Activated T-helper 17 cell treated with anti-CD3 and anti-CD28 coated beads, Interleukin-2, amount 50 U/mL, for 72 hours (primary cell): ENCODE measurements at places on chromosomes 2 and 18. TPM values are rescaled to one million over a fixed set of nuclear protein-coding genes. Genes with fewer than 3 reads are reported as not detected.
A peak's percentile ranks its signal among the peaks of the same experiment; 100 is the strongest.

Gene NTSR2
- not detected for total RNA-seq

Gene MFSD2B
- not detected for total RNA-seq

Gene WNT6
- not detected for total RNA-seq

Gene C2orf66
- 0.43 TPM for total RNA-seq

Gene DES
- total RNA-seq, result not detected

Gene IGFBP2
- total RNA-seq, result not detected

Gene SMAD2
- total RNA-seq, result 97.2 TPM

Gene MOGAT1
- not detected for total RNA-seq

Gene EHD3
- 1.1 TPM for total RNA-seq

DNA sequence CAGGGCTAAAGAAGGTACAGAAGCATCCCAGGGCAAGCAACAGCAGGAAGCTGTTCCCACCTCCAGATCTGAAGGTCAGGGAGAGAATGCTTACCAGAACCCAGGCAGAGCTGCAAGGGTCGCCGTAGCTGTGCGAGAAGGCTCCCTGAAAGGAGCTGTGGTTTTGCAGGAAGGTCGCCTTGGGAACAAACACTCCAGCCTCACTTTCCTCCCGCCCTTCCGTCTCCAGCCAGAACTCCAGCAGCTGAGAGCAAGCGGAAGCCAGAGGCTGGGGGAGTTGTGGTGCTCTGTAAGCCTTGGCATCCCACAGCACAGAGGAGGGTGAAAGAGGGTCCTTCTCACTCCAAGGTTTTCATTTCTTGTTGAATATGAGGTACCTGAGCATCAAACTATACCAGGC lies 18.3 kb upstream of the ICOS start:
- no peak for ATAC-seq

DNA sequence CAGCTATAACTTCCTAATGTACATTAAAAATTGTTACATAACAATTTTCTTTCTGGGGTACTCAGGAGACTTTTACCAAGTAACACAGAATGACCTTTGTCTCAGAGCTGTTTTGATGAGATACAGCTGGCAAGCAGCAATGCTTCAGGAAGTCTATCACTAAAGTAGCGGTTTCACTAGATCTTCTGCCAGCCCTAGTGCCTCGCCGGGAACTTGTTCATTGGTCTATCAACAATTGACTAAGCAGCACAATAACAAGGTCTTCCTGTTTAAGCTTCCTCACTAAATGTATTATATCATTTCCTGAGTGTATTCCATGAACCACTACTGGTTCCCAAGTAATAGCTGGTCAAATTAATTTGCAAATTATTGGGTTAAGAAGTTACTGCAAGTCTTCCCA lies 69.2 kb downstream of the TRIP12 start:
- peak; percentile 96 for ATAC-seq

- ATAC-seq, result no peak
These were observed 15.7 kb downstream of the CTDP1 start for GRCh38 chr18:79695269-79695668.

- ATAC-seq, result no peak
These were observed 33.9 kb upstream of the GORASP2 start for GRCh38 chr2:170895023-170895757.

- ATAC-seq, result no peak
These were observed 62.5 kb downstream of the CDH2 start for GRCh38 chr18:28114472-28114871.

DNA sequence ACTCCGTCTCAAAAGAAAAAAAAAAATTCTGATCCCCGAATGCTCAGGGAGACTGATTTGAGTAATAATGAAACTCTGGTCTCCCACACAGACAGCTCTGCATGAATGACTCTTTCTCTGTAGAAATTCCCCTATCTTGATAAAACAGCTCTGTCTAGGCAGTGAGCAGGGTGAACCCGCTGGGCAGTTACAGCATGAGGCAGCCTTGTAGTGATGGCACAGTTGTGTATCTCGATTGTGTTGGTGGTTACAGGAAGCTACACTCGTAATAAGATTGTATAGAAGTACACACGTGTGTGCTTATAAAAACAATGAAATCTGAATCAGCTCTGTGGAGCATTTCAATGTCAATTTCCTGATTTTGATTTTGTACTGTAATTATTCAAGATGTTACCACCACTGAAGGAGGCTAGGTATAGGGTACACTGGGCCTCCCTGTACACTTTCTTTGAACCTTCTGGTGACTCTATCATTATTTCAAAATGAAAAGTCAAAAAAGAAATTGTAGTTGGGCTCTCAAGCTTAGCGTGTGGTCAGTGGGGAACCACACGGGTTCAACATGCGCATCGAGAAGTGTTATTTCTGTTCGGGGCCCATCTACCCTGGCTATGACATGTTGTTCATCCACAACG lies 34.9 kb upstream of the ATP8B1 start:
- ATAC-seq, result peak; percentile 93

DNA sequence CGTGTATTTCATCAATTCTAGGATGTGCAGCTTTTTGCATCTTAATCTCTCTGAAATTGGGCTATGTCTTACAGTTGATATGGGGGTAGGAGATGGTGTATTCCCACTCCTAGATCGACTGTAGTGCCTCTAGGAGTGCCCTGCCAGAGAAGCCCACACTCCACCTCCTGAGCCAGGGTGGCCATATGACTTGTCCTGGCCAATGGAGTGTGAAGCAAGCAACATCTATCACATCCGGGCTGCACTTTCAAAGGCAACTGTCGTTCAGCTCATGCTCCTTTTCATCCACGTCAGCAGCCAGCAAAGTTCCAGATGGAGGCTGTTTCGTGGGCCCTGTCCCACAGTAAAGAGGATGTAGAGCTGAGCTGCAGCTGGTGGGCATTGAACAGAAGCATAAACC lies 149.4 kb upstream of the SLC1A4 start:
- ATAC-seq, result peak; percentile 72

- ATAC-seq, result no peak
These were observed 154.6 kb downstream of the WDSUB1 start for GRCh38 chr2:159131914-159132281.

GRCh38 chr2:39107156-39107555 lies 13.7 kb downstream of the SOS1 start:
- no peak for ATAC-seq

- peak; percentile 81 for ATAC-seq
These were observed 8.8 kb downstream of the PLCL1 start for GRCh38 chr2:197813093-197813787.

- no peak for ATAC-seq
These were observed 251.7 kb upstream of the SIX2 start for GRCh38 chr2:45260946-45261345.

GRCh38 chr2:137769406-137769805 lies 194.9 kb upstream of the HNMT start:
- ATAC-seq, result no peak

GRCh38 chr2:189386741-189387140 lies 54.5 kb upstream of the WDR75 start:
- ATAC-seq, result no peak

DNA sequence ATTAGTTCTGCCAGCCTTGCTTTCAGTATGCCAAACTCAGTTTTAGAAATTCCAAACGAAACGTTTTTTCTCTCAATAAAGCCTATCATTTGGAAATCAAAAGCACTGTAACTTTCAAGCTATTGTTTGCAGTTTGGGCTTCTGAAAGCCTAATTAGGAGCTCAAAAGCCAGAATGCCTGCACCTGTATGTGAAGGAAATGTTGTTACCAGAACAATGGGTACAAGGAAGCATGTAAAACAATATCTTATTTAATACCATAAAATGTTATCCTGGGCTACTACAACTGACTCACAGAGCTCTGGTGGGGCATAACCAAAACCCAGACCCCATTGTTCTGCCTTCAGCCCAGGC lies 12.6 kb upstream of the GULP1 start:
- no peak for ATAC-seq

GRCh38 chr2:145380436-145381017 lies 860.6 kb upstream of the ZEB2 start:
- no peak for ATAC-seq

GRCh38 chr18:23934252-23934651 lies 80.3 kb upstream of the TTC39C start:
- ATAC-seq, result no peak

GRCh38 chr2:159614534-159615366 lies 1.6 kb downstream of the BAZ2B start:
- no peak for ATAC-seq

GRCh38 chr18:76495435-76496193 lies 572 bp upstream of the ZNF516 start:
- peak; percentile 39 for ATAC-seq

DNA sequence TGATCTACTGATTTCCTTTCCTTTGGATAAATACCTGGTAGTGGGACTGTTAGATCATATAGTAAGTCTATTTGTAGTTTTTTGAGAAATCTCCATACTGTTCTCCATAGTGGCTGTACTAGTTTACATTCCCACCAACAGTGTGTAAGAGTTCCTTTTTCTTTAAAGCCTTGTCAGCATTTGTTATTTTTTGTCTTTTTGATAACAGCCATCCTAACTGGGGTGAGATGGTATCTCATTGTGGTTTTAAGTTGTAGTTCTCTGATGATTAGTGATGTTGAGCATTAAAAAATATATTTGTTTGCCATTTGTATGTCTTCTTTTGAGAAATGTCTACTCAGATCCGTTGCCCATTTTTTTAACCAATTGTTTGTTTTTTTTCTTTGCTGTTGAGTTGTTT lies 33.9 kb upstream of the EPG5 start:
- ATAC-seq, result no peak

DNA sequence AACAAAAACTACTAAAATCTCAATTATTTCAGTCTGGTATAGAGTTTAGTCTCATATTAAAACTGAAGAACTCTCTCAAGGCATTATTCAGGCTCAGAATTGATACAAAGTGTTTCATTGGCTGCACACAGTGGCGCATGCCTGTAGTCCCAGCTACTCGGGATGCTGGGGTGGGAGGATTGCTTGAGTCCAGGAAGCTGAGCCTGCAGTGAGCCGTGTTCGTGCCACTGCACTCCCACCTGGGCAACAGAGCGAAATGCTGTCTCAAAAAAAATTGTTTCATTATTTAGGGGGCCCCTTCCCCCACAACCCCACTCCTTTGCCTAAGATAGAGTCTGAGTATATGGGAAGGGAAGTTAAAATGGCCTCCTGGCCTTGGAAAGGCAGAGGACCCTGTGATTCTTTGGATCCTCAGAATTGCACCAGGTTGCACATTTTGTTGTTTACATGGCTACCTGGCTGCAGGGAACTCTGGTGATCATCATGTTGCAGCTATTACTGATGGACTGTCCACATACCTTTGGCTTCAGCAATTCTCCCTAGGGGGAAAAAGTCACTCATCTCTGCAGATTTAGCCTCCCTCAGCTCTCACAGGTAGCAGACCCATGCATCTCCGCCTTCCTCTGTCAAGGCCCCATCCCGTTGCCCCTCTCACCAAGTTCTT lies 19.2 kb upstream of the CYRIA start:
- no peak for ATAC-seq

GRCh38 chr2:54122171-54122935 lies 6.9 kb downstream of the ACYP2 start:
- ATAC-seq, result no peak

- ATAC-seq, result no peak
These were observed 5.0 kb downstream of the AP1S3 start for GRCh38 chr2:223832241-223832903.

- ATAC-seq, result no peak
These were observed 17.5 kb downstream of the FTCDNL1 start for GRCh38 chr2:199833525-199833924.
